Naive B cell (primary cell): ENCODE measurements at places on chromosomes 13 and 19.

DNA sequence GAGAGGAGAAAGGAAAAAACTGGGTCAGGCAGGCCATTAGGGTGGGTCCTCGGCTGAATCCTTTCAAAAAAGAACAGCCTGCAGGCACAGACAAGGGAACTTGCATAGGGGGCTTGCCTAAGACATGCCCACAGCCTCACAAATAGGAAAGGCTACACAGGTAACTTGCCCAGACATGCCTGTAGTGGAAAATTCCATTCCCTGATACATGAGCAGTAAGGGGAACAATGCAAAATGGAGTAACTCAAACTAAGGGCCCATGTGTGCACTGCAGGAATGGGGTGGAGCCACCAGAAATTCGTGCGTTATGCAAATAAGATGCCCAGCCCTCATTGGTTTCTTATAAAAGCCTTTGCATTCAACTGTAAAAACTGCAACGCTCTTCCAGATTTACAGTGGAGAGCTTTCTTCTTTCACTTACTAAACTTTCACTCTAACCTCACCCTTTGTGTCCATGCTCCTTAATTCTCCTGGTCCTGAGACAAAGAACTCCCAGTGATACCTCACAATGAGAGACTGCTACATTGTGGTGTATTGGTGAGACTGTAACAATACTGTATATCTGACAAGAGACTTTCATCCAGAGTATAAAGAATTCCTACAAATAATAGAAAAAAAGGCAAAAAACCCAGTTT, 59.5 kb upstream of the SLITRK1 start:
- DNase-seq: no peak

DNA sequence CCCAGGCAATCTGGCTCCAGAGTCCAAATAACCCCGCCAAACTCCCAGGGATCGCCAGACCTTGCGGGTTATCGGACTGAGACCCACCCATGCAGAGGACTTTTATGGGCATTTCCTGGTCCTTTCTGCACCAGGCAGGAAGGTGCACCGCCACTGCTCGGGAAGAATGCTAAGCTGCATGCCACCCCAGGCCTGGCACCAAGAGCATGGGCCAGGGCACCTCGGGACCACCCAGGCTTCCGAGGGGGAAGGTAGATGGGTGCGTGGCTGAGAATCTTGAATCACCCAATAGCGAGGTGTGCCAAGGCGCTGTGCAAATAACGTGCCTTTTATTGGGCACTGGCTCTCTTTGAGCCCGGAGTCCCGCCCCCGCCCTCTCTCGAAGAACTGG, 422 bp upstream of the ZNF575 start:
- no peak for DNase-seq

GRCh38 chr13:44312834-44313551, 60.6 kb upstream of the SERP2 start:
- DNase-seq: no peak

GRCh38 chr13:25819856-25820530, 231.8 kb downstream of the SHISA2 start:
- no peak for DNase-seq

DNA sequence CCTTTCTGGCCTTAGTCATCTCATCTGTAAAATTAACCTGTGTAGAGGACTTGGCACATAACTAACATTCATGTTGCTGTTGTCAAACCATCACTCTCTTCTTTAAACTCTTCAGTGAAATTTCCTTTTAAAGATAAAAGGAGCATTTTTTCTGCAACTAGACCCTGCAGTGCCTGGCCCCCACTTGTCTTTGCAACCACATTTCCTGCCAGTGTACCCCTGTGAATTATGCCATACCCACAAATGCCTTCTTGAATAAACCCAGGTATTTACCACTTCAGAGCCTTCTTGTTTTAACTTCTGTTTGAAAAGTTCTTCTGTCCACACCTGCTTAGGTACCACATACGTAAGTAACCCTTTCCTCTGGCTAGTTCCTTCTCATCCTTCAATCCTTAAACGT, 118.8 kb downstream of the CDK8 start:
- DNase-seq: no peak

DNA sequence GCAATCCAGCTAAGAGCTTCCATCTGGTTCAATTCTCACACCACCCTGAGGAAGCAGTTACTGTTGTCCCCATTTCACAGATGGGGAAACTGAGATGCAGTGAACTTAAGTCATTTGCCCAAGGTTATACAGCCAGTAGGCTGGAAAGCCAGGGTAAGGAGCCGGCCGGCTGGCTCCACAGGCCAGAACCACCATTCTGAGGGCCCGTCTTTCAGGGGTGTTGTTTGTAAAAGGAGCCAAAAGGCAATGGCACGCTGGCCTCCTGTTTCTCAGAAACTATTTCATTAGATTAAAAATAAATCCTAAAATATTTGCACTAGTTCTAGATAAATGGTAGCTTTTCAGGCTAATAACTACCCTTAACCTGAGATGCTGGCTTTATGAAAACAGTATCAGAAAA, 114.9 kb downstream of the CRYL1 start:
- no peak for DNase-seq

DNA sequence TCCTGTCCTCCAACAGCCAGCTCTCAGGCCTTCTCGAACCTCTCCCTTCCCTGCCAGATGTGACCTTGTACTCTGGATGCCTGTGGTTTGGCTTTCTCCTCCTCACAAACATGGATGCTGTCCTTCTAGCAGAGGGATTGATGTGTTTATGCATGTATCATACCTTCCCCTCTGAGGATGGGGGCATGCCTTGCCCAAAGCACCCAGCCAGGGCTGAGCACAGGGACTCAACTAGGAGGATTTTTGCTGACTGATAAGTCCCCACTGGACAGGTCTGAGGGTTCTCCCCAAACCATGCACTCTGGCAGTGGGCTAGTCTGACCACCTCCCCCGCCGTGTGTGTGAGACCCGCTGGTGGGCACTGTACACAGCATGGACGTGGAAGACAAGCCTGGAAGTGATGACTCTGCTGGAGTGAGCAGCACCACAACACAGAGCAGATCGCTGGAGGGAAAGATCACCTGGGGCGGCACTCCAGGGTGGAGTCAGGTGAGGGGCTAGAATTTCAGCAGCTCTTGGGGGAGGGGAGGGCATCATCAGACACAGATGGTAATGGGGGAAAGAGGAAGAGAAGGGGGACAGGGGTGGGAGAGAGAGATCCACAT, 360.3 kb upstream of the ZNF507 start:
- DNase-seq: no peak

DNA sequence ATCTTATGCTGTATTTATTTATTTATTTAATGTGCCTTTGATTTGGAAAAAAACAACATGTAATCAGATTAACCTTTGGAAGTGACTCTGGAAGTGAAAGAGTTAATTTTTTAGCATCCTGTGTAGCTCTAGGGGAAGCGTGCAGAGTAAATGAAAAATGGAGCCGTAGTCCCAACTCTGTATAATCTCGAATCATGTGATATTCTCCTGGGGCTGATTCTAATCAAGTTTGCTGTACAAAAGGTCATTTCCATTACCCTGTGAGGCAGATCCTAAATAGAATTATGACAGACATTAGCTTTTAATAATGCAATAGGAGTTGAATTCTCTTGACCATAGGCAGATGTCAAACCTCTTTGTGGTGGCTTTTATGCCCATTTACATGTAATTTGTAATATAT, 238.6 kb upstream of the CSNK1A1L start:
- no peak for DNase-seq

GRCh38 chr13:51785712-51786424, 18.1 kb downstream of the DHRS12 start:
- no peak for DNase-seq

DNA sequence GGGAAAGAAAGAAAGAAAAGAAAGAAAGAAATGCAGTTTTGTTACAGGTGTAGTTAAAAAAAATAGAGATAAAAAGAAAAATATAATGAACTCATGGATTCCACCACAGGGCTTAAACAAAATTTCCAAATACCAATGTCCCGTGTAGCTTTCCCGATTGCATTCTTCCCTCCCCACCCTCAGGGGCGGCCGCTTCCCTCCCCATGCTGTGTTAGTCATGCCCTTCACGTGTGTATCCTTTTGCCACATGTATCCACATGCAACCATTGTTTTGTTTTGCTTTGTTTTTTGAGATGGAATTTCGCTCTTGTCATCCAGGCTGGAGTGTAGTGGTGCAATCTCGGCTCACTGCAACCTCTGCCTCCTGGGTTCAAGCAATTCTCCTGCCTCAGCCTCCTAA, 3.6 kb upstream of the KMT5C start:
- DNase-seq: no peak

- DNase-seq: no peak
Observed at GRCh38 chr13:103134271-103134670, 68.1 kb upstream of the SLC10A2 start.

GRCh38 chr13:27791146-27791900, 960 bp upstream of the GSX1 start:
- no peak for DNase-seq

- no peak for DNase-seq
Observed at GRCh38 chr13:109900320-109900719, 113.9 kb upstream of the IRS2 start.

DNA sequence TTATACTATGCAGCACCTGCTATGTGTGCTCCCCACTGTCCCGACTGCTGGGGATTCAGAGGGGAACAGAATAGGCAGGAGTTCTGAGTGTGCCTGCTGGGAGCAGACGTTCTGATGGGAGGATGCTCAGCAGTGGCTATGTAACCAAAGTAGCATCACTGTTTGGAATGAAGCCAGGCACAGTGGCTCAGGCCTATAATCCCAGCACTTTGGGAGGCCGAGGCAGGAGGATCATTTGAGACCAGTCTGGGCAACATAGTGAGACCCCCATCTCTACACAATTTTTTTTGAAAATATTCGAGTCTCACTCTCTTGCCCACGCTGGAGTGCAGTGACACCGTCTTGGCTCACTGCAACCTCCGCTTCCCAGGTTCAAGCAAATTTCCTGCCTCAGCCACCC, 6.0 kb downstream of the ATG4D start:
- no peak for DNase-seq

DNA sequence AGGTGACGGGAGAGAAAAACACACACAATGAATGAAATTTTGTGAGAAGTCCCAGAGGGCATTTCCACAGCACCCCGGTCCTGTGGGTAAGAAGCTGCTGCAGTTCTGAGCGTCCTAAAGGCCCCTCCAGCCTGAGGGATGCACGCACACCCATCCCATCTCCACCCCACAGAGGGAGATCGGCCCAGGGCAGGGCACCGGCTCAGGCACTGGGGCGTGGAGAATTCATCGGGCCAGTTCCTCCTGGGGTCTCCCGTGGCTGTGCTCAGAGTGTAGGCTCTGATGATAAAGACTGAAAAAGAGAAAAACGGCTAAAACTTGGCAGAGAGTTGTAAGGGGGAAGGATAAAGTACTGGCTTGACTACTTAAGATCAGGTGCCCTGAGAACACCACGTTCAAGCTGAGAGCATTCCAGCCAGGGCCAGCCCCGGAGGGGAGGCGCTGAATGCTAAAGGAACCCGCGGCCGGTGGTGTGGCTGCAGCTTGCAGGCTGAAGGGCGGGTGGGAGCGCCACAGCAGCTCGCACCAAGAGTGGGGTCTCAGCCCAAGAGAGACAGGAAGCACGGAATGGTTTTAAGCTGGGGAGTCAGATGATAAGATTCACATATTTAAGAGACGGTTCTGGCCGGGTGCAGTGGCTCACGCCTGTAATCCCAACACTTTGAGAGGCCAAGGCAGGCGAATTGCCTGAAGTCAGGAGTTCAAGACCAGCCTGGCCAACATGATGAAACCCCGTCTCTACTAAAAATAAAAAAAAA, 121.9 kb upstream of the SPACA7 start:
- DNase-seq: no peak

- no peak for DNase-seq
Observed at GRCh38 chr19:56710437-56710836, 38.9 kb upstream of the ZNF835 start.

GRCh38 chr19:35756377-35757230, at the start of gene HSPB6:
Gene HSPB6, minus strand, starts transcription at chr19:35757029. Its CDS starts 21 bp downstream, at chr19:35757008.
- DNase-seq: no peak

DNA sequence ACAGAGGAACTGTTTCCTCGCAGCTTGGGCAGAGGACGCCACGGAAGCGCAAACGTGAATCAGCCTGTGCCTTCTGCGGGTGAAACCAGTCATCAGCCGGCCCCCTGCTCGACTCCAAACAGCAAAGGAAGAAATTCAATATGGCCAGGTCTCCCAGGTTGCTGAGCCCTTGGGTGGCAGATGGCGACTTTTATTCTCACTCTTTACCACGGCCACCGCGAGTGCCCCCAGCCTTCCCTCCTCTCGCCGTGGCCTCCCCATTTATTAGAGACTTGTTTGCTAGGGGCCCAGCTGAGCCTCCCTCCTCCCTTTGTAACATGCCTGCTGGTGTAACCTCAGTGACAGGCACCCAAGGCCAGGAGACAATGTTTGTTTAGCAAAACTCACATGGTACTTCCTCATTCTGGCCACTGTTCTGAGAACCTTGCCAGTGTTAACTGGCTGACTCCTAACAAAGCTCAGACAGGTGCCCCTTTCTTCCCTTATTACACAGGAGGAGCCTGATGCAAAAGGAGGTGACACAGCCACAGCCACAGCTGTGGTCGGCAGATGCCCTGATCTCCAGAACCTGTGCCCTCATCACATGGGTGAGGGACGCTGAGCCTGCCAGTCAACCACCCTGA, 5.8 kb downstream of the RAB20 start:
- peak; percentile 19 for DNase-seq

DNA sequence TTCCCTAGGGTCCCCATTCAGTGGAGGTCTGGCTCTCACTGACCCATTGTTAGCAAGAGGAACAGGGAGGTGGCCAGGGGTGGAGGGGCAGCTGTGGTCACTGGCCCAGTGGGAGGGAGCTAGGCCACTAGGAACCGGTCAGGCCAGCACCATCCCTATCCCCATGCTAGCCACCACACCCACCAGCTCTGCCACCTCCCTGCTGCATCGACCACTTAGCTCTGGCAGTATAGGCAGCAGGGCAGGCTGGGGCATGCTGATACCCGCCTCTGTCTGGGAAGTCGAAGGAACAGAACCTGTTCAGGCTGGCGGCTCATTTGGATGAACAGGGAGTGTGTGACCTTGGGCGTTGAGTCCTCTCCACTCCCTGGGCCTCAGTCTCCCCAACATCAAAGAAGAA, 4.7 kb downstream of the PPP1R13L start:
- no peak for DNase-seq

DNA sequence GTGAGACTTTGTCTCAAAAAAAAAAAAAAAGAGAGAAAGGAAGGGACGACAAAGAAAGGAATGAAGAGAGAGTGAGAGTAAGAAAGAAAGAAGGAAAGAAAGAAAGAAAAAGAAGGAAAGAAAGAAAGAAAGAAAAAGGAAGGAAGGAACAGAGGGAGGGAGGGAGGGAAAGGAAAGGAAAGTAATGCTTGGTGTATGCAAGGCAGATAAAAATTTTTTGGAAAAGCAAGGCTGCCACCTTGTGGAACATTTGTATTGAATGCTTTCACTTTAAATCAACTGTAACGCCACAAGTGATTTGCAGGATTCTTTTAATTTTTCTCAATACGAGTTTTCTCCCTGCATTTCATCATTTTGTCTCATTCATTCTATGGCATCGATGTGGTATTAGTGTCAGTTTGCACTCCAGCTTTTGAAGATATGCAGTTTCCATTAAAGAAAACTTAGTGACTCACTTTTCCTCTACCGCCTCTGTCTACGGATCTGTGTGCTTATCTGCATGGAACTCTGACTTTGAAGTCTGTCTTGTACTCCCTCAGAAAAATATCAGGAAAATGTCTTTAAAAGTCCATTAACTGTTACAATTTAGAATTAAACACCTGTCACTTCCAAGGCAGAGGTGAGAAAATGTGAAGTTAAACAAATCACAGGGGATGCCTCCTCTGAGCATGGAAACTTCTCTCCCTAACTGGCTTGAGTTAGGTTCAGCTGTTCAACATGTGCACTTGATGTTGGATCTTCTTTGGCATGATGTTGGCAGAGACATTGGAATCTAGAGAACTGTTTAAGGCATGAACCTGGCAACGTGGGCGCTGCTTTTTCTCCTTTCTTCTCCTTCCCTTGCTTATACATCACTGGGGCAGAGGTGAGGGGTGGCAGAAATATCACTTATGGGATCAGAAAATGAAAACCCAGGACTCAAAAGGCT, 20.0 kb upstream of the ZDHHC20 start:
- DNase-seq: peak; percentile 53
